ENCODE measurements at places on chromosomes 2 and 18.

- DNase-seq, result no peak
Measured at GRCh38 chr2:34242763-34243123, 643.6 kb upstream of the FAM98A start.

DNA sequence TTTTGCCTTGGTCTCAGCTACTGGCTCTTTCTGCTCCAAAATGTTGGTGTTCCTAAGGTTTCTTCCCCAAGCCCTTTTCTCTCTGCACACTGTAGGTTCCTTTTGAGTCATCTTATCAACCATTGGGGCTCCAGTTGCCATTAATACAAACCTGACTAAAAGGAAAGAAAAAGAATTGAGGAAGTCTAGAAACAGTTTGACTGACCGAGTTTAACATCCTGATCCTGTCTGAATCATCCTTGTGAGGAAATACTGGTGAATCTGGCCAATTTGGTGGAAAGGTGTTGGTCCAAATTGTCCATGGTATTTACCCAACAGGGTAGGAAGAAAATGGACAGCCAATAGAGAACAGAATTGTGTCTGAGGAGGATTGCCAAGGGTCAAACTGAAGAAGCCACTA is 38.3 kb downstream of the CRYGD start:
- no peak for DNase-seq

- no peak for DNase-seq
Measured at GRCh38 chr2:236682651-236683422, 113.2 kb downstream of the ACKR3 start.

DNA sequence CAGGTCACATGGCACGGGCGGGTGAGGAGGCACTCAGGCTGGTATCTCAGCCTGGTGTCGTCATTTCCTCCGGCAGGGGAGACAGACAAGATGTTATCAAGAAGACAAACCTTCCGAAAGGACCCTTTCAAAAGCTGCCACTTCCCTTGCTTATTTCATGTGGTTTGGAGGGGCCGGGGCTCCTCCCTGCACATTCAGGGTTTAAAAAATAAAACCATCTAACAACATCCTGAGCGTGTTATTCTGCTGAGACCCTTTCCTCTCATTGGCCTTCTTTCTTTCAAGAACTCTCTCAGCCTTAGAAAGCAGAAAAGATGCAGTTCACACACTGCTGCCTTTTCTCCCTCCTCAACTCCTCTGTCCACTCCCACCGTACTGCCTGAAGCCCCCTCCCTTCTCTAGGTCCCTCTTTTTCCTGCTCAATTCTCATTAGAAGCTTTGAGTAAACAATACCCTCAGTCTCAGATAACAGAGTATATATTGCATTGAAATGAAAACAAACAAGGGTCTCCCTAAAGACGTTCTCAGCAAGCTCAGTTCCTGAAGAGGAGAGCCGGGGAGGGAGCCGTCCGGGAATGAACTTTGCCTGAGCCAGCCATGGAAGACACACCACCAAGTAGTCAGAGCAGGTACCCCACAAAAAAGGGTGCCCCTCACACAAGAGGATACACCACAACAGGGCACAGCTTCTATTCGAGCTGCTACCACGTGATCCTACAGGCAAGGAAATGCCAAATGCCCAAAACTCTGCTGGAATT is 9.7 kb downstream of the SMAD7 start:
- no peak for DNase-seq

GRCh38 chr2:18514526-18515461 is 45.7 kb downstream of the RDH14 start:
- DNase-seq, result no peak

GRCh38 chr2:172089633-172090032 is 4.3 kb downstream of the DLX1 start:
- DNase-seq, result no peak

DNA sequence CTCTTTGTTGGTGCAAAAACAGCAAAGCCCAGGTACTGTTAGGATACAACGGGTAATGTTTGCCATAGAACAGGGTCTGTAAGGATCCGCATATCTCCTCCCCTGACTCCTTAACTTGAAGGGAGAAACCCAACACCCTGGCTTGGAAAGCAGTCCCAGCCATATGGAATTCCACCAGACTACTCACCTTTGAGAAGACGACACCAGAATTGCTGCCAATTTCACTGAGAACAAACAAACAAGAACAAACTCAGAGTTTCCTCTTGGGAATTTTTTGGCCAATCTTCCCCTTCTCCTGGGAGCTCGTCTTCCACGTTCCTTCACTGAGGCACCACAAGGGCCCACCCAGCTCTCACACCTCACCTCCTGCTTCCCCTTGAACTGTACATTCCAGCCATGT is 29.2 kb downstream of the CAPN14 start:
- DNase-seq, result no peak

- DNase-seq, result no peak
Measured at GRCh38 chr2:171669121-171669520, 18.1 kb upstream of the DYNC1I2 start.

Data from inflammatory macrophage (primary cell).